Eye (tissue), 1 donor: ENCODE measurements at places on chromosomes 2 and 18.

DNA sequence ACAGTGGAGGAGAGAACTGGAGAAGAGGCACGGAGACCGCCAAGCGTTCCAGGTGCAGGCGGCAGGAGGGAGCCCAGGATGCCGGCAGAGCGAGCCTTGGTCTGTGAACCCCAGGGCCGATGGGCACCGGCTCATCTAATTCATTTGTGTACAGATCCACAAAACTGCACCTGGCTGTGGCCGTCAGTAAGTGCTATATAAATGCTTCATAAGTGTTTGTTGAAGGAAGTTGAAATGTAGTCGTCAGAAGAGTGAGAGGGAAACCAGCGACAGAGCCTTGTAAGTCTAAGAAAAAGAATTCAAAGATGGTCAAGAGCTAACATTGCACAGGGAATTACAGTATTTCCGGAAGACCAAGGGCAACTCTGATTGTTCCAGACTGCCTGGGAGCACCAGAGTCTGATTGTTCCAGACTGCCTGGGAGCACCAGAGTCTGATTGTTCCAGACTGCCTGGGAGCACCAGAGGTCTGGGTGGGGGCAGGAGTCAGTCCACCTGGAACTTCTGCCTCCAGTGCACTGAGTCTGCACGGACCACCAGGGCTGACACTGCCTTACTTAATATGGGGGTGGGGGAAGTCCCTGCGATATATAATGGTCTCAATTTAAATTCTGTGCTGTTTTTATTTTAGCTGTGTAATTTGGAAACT lies 112.3 kb downstream of the BCL2 start:
- no peak for DNase-seq

- DNase-seq: no peak
These were observed 5.7 kb downstream of the ROCK1 start for GRCh38 chr18:21105936-21106335.

DNA sequence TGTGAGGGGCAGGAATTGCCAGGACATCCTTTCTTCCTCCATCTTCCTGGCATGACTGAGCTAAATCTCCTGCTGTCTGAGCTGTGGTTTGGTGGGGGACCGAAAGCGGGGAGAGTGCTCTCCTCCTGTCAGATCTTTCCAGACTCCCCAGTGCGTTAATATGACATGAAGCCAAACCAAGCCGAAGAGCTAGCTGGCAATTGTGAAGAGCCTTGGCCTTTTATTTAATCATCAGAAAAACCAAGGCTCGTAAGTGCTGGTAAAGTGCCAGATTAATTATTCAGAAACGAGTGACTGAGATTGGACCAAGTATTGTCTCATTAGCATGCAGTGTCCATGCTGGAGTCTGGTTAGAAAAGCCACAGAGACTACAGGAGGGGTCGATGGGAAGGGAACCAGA lies 14.5 kb upstream of the LRPPRC start:
- DNase-seq: peak; percentile 82

DNA sequence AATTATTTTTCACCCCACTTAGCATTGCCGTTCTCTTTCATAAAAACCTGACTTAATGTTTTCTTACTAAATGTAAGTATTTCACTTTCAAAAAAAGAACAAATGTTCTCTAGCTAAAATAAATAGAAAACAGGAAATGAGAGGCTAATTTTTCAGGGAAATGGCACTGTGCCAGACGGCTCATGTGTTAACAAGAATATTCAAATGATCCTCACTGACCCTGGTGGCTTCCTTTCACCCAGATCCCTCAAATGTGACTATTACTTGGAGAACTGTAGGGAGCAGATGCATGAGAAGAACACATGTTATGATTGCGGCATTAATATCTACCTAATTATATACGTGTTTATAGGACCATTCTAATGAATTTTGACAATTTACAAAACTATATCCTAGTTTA lies 827.7 kb downstream of the SOCS6 start:
- DNase-seq: no peak

DNA sequence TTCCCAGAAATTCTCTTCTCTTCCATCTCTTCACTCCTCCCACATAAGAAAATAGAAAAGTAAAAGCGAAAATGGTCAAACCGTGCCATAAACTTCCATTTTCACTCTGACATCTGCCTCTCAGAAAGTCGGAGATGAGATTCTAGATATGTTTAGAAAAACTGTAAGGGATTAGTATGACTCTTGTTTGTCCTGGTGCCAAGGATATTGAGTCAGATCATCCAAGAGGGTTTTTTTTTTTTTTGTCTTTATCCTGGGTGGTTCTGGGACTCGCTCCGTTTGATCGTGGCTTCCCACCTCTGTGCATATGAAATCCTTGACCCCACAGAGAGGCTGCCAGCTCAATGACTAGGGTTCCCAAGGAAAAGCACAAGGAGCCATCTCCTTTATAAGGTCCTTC lies 17.3 kb downstream of the EN1 start:
- DNase-seq: no peak

GRCh38 chr2:29761278-29761677 lies 160.1 kb downstream of the ALK start:
- DNase-seq: no peak

- DNase-seq: no peak
These were observed 76.7 kb upstream of the ZNF397 start for GRCh38 chr18:35164133-35164532.
